ENCODE measurements at places on chromosomes 7 and 10.

DNA sequence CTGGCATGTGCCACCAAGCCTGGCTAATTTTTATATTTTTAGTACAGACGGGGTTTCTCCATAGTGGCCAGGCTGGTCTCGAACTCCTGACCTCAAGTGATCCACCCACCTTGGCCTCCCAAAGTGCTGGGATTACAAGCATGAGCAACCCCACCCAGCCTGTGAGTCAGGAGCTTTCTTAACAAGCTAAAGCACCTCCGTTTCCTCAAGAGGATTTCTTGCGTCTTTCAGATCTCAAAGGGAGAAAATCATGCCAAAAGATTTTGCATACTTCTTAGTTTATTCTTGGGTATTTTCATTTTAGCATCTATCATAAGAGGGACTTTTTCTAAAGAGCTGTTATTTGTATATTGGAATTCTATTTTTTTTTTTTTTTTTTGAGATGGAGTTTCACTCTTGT is 47.9 kb upstream of the FOXK1 start:
- DNase-seq, result no peak

DNA sequence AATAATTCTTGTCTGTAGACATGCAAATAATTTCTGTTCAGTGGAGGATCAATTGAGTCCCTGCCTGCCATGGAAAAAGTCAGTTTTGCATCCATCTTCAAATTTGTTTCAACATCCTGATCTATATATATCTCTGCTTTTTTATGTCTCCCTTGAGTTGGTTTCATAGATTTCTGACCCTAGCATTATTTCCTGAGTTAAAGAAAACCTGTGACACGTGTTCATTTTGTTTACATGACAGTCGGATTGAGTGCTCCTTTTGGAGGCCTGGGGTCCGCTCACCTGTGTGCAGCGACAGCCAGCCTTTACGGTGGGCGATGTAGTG is 674 bp downstream of the MRPS24 start:
- no peak for DNase-seq

- DNase-seq, result no peak
Measured at GRCh38 chr7:80597875-80598274, 40.6 kb upstream of the CD36 start.

DNA sequence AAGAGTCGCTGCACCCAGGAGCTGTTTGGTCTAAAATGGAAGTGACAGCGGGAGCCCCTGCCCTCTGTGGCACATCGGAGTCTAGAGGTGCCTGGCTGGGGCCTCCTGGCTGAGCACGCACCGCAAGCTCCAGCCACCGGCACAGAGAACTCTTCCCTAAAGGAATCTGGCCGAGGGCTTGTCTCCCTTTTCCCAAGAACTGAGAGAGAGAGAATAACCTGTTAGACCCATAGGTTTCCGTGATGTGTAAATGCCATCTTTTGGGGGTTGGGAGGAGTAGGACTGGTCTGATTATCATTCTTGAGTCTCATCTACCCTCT is 47.3 kb downstream of the PROSER2 start:
- no peak for DNase-seq

- no peak for DNase-seq
Measured at GRCh38 chr7:105655067-105655466, 73.8 kb upstream of the EFCAB10 start.

GRCh38 chr7:16933296-16934279 is 51.8 kb upstream of the AGR3 start:
- DNase-seq, result no peak
